ENCODE measurements at places on chromosomes 6 and 20.

GRCh38 chr6:20092071-20092566 lies 120.2 kb downstream of the MBOAT1 start:
- no peak for DNase-seq

DNA sequence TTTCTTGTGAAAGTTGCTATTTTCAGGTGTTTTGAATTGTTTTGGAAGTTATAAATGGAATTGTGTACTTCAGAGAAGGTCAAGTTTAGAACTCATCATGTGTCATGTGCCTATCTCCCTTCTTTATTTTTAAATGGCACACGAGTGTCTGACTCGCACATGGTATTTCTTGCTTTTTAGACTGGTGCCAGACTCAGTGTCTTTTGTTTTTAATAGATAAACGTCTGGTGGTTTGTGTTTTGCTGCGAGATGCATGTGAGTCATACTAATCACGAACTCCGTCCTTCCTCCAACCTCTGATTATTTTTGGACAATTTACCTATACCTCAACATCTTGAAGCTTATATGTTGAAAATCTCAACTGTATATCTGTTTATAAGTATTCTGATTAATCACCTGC lies 292.1 kb downstream of the CDKAL1 start:
- no peak for DNase-seq

GRCh38 chr20:38278131-38278530 lies 17.6 kb upstream of the KIAA1755 start:
- DNase-seq, result no peak

GRCh38 chr20:42024653-42025052 lies 406.5 kb upstream of the CHD6 start:
- DNase-seq, result no peak

- peak; percentile 22 for DNase-seq
Observed at GRCh38 chr6:41682497-41683272, 44.4 kb downstream of the MDFI start.

DNA sequence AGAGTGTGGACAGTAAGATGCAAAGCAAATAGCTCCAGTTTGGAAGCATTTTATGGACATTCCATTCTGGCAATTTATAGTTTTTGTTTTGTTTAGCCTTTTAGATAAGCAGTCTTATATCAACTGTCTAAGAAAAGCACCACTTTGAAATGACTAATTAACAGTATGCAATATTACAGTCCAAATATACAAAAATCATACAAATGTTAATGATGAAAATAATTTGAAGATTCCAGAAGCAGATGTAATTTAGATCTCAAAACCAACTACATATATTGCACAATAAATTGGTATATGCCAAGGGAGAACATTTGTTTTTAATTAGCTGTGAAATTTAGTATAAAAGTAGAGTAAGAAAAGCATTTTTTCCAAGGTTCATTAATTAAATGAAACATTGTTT lies 158.8 kb downstream of the KIF6 start:
- DNase-seq, result no peak

- no peak for DNase-seq
Observed at GRCh38 chr6:141401168-141401567, 731.6 kb upstream of the GJE1 start.

DNA sequence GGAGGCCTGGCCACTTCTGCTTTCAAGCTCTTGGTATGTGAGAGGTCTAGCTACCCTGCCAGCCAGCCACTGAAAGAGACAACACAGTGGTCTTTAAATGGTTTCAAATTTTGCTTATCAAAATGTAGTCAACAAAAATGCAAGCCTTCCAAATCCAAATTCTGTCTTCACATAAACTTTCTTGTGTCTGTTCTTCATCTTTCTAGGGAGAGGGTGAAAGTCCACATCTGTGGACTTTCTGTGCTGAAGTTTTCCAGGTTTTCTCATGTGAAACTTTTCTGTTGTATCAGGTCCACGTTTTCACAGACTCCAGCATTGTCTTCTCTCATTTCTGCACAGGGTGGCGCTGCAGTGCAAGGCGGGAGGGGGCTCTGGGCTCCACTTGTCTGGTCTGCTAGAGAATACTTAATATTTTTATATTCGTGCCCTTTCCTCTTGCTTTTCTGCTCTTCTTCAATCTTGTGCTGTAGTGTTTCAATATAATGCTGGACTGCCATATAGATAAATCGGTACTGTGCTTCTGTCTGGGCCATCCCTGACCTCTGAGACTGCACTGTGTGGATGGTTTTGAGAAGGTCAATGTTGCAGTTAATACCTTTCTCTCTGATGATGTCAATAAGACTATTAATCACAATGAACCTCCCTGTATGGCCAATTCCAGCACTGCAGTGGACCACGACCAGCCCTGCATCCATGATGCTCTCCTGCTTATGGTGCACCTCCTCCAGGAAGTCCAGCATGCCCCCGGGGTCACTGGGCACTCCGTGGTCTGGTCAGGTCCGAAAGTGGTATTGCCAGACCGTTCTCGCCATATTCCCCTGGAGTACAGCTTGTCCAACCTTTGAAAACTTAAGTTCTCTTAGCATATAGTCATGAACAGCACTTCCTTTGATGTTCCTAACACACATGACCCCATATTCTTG lies 161.6 kb upstream of the TNFAIP3 start:
- peak; percentile 61 for DNase-seq

DNA sequence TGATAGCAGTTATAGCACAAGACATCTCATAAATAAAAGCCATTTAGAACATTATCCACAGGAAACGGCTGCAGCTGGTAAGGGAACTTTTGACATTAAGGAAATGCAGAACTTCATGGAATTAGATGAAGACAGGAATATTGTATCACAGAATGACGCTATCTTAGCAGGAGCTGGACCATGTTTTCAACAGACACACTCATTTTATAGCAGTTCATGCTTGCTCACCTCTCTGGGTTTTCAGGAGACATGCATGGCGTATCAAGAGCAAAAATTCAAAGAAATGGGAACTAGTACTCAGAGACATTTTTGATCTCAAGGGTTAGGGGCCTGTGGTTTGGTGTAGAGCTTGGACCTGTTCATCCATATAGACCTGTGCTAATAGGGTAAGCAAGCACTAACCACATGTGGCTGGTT lies 125.0 kb downstream of the FYN start:
- DNase-seq, result no peak

DNA sequence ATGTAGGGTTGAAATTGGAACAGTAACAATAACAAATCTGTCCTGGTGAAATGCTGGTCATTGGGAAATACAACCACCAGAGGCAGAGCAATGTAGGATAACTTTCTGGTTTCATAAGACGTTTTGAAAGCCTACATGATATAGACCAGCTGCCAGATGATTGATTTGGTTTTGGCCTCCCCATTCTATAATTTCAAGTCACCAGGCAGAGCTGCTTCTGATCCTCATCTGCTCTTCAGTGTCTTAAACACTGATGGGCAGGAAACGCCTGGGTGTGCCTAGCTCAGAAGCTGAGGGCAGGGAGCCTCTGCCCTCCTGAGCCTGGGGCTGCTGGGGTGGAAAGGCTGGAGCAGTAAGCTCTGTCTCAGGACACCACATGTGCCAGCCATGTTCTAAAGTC lies 24.5 kb downstream of the DHX35 start:
- DNase-seq, result no peak

DNA sequence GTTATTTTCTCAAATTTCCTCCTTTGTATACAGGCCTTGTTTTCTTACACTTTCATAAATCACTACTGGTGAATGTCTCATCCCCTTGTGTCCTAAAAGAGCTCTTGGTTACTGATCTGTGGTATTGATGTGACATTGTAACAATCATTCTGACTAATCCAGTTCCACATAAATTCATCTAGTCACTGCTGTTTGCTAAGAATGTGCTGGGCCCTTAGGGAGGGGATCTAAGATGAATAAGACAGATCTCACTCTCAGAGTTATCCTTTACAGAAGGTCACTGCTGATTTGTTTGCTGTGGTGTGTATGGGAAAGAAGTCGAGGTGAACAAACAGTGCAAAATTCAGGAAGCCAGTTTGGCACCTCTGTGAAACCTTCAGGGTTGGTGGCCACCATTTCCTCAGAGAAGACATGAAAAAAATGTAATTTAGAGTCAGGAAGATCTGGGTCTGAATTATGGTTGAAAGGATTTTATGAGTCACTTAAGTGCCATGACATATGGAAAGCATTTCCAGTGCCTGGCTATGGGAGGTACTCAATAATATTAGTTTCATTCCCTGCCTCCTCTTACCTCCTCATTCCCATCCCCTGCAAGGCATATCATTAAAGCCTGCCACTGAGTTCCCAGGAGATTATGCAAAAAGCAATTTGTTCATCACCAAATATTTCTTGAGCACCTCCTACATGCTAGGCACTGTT lies 121.8 kb downstream of the COL9A1 start:
- DNase-seq, result no peak

GRCh38 chr6:38307740-38308139 lies 332.0 kb downstream of the BTBD9 start:
- DNase-seq, result no peak

DNA sequence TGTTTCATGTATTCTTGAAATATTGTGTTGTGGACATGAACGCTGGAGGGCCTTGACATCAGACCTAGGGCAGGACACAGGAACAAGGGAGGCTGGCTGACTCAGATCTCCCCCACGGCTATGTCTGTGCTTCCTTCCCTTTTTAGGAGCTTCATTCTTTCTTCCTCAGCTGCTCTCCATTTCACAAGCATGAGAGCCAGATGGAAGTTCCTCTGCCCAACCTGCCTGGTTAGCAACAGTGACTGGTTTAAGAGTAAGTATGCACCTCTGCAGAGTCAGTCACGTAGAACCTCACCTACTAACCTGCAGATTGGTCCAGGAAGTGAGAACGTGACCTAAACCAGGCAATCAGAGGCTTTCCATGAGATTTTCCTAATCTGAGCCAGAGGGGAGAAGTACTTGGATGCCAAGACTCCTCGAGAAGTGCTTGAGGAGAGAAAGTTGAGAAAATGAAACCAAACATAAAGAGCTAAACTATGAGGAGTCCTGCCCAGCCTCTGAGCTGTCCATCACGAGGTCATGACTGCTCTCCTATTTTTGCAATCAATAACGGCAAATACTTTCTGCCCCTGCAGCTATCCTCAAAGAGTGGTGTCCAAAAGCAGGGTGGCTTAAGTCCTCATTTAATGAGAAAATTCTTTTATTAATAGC lies 465.2 kb upstream of the CITED2 start:
- DNase-seq, result no peak

- DNase-seq, result no peak
Observed at GRCh38 chr6:113739041-113739655, 118.0 kb upstream of the MARCKS start.

DNA sequence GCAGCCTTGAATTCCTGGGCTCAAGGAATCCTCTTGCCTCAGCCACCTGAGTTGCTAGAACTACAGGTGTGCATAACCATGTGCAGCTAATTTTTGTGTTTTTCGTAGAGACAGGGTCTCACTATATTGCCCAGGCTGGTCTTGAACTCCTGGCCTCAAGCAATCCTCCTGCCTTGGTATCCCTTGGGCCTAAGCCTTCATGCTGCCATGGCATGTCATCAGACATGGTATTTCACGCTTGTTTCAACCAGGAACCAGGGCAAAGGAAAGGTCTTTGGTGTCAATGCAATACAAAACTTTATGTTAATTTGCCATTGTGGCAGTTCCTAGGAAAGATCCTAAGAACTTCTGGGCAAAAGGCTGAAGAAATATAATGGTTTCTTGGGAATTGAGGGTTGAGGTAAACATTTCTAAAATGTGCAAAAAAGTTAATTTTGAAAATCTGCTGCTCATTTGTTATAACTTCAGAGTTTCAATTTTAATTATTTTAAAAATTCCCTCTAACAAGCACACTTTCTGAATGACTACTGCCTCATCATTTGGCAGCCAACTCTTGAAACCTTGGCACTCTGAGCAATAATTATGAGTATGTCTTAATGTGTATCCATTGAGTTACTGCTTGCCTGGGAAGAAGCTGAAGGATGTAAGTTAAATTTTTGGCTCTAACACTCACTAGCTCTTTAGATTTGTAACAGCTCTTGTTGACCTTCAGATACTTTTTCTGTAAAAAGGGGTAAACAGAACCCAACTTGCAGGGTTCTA lies 154.1 kb downstream of the GJA10 start:
- no peak for DNase-seq

DNA sequence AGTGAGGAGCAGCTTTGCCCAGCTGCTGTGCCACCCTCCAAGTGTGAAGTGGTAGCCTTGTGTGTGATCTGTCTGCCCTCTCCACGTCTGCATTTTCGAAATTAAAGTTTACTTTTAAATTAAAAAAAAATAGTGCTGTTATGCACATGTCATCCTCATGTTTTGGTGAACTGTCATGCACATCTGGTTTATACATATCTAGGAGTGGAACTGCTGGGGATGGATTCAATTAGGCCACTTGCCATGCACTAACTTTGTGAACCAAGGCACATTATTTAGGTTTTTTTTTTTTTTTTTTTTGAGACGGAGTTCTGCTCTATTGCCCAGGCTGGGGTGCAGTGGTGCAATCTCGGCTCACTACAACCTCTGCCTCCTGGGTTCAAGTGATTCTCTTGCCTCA lies 3.6 kb downstream of the GTSF1L start:
- DNase-seq, result no peak

DNA sequence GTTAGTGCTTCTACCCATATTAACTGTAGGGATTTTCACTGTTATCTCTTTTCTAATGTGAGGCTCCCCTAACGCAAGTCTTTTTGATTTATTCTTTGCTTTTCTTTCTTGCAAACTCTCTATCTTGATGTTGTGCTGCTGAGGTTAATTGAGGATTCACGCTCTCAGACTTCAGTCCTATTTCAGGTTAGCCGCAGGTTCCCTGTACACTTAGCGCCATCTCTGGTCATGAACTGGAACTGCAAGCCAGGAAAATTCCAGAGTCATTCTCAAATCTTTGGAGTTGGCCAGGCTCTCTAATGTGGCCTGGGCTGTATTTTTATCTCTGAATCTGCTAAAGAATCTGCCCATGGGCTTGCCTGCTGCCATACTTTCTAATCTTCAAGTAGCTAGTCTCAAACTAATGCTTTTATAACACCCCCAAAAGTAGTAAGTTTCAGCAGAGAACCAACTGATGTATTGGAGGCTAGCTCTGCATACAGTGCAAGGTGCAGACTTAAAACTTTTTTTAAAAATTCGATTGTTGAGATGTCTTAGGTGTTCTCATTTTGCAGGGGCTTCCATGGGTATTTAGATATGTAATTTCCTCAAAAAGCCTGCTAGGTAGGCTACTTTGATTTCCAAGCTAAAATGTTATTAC lies 91.1 kb upstream of the OPRM1 start:
- no peak for DNase-seq

- DNase-seq, result no peak
Observed at GRCh38 chr6:148513145-148514071, 170.8 kb downstream of the SASH1 start.

- no peak for DNase-seq
Observed at GRCh38 chr20:42336576-42336975, 718.4 kb upstream of the CHD6 start.

Data from stimulated activated CD4-positive, alpha-beta T cell treated with anti-CD3 and anti-CD28 coated beads, Interleukin-4, amount 100 ng/mL, for 4 hours (primary cell).